ENCODE measurements at places on chromosomes 7 and 10.

GRCh38 chr7:159212226-159212625, 67.6 kb upstream of the VIPR2 start:
- DNase-seq: no peak

- no peak for DNase-seq
Measured at GRCh38 chr10:97584060-97584797, at the start of gene HOGA1. HOGA1 (plus strand) TSS chr10:97584389; CDS start chr10:97584704, 315 bp downstream.

DNA sequence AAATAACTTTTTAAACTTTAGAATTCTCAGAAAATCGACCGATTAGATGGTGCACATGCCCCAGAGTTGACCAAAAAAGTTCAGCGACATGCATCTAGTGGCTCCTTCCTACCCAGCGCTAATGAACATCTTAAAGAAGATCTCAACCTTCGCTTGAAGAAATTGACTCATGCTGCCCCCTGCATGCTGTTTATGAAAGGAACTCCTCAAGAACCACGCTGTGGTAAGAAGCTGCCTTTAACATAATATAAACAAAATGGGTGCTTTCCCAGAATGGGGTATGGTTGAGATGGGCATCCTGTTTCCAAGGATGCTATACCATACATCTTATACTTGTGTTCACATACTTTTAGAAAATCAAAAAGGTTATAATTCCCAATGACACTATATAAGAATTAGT, 24.6 kb downstream of the GLRX3 start:
- DNase-seq: no peak

DNA sequence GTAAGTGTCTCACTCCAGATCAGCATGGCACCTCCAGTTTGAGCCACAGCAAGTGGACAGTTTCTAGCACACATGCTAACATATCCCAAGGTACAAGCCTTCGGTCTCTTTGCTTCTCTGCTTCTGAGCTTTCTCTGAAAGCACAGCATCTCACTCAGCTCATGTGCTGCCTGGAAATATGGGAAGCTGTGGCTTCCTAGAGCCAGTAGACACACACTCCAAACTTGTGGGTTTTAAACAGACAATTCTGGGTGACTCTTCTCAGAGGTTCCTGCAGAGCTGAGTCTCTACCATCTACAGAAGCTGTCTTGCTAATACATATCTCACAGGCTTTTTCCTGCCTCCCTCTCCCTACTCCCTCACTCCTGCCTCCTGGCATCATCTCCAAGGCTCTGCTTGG, 23.9 kb upstream of the TMEM273 start:
- no peak for DNase-seq

GRCh38 chr7:77806425-77806824, 7.9 kb downstream of the PHTF2 start:
- no peak for DNase-seq

DNA sequence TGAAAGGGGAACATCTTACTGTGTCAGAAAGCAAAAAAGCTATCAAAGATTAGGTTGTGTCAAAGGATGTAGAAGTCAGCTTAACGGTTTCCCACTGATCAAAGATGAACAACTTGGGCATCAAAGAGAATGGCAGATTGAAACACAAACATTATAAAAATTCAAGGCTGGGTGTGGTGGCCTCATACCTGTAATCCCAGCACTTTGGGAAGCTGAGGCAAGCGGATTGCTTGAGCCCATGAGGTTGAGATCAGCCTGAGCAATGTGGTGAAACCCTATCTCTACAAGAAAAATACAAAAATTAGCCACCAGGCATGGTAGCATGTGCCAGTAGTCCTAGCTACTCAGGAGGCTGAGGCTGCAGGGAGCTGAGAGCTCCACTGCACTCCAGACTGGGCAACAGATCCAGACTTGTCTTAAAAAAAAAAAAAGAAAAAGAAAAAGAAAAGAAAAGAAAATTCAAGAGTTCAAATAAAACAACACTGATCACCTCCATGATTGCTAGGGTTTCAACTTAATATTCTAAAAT, 34.5 kb downstream of the RTKN2 start:
- no peak for DNase-seq

- DNase-seq: no peak
Measured at GRCh38 chr7:105149827-105150226, 135.8 kb downstream of the KMT2E start.

- DNase-seq: no peak
Measured at GRCh38 chr7:41328131-41328530, 374.8 kb downstream of the INHBA start.

DNA sequence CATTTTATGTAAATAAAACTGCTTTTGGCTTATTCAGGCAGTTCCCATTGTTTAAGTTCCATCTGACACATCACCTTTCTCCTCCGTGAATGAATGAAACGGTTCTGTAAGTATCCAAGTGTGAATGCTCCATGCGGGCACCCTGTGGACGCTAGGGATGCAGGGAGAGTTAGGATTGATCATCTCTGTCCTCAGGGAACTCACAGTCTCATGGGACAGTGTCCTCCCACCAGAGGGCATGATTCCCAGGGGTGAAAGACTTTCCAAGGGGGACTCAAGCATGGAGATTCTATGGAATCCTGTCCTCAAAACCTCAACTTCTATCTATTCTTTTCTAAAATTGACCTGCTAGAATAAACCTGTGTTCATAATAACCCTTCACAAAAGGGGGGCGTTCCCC, 98.8 kb downstream of the HECW1 start:
- DNase-seq: no peak

- DNase-seq: no peak
Measured at GRCh38 chr10:92413519-92413918, 122.6 kb downstream of the MARCHF5 start.

DNA sequence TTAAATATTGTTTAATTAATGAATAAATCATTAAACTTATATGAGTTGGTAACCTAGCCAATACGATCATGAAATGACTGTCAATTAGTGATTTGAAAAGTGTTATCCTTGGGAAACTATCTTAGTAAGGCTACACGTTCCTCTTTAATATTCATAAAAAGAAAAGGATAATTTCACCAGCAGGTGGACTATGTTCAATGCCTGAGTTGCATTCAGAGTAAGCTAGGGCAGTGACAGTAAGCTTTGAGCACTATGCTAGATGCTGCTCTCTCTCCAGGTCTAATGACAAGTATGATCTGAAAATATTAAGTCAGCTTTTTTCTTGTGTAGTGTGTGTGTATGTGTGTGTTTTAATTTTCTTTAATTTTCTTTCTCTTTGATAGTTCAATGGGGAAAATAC, 486.3 kb upstream of the PCDH15 start:
- DNase-seq: no peak

DNA sequence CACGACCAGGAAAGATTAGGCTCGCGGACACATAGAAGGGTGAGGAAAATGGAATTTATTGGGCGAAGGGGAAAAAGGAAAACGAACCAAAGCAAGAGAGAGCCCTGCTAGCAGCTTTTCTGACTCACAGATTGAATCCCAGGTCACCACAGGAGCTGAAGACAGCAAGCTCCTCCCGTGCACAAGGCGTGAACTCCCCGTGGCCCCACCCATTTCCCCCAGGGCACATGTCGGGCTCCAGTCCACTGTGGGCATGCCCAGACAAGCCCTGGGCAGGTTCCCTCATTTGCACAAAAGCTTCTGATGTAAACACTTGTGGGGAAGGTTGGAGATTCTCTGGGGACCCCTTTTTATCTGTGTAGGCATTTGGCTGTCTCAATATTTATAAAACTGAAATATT, 582.4 kb downstream of the SUGCT start:
- peak; percentile 41 for DNase-seq

DNA sequence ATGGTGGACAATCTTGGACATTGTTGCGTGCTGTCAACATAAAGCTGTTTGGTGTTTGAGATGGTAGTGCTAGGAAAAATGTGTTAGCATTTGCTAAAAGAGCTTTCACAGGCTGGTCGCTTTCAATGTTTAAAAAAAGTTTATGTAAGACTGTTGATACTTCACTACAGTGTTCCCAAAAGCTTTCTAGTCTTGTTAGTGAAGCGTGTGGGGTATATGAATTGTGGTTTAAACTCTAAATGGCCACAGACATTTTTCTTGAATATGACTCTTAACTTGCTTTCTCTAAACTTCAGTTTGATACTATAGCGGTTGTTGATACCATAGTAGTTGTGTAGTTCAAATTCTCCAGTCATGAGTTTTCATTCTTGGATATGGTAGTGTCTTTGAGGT, 44.9 kb downstream of the MCU start:
- DNase-seq: no peak

- no peak for DNase-seq
Measured at GRCh38 chr10:97380516-97380915, 20.6 kb downstream of the RRP12 start.

GRCh38 chr7:51236470-51237132, 80.0 kb downstream of the COBL start:
- DNase-seq: no peak

GRCh38 chr10:6400331-6400730, 179.7 kb downstream of the PRKCQ start:
- DNase-seq: no peak

DNA sequence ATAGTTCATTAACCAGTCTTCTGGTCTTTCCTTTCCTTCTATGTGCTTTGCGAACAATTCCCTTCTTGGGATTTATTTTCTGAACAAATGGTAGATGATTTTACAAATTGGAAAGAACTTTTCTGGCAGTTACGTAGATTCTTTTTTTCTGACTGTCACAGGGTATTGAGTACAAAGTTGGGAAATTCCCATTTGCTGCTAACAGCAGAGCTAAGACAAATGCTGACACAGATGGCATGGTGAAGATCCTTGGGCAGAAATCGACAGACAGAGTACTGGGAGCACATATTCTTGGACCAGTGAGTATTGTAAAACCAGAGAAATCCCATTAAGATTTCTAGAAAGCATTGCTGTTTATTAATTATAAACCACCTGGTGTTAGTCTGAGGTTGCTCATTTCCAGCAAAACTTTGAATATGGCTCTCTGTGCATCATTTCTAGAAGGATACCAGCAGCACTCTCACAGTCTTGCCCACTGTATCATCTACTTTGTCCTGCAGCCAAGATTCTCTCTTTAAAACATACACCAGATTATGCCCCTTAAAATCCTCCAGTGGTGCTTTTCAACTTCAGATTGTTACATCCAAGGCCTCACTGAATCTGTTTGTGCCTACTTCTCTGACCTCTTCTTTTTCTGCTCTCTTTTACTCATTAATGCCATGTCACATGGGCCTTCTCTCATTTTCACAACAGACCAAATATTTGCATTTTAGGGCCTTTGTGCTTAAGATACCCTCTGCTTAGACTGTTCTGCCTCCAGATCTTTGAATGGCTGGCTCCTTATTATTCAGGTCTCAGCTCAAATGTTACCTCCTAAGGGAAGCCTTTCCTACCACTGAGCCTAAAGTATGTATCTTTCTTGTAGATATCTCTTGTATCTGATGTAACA, 27.0 kb downstream of the DLD start:
- DNase-seq: no peak

GRCh38 chr10:117539361-117539773, 3.2 kb upstream of the EMX2 start:
- DNase-seq: no peak

DNA sequence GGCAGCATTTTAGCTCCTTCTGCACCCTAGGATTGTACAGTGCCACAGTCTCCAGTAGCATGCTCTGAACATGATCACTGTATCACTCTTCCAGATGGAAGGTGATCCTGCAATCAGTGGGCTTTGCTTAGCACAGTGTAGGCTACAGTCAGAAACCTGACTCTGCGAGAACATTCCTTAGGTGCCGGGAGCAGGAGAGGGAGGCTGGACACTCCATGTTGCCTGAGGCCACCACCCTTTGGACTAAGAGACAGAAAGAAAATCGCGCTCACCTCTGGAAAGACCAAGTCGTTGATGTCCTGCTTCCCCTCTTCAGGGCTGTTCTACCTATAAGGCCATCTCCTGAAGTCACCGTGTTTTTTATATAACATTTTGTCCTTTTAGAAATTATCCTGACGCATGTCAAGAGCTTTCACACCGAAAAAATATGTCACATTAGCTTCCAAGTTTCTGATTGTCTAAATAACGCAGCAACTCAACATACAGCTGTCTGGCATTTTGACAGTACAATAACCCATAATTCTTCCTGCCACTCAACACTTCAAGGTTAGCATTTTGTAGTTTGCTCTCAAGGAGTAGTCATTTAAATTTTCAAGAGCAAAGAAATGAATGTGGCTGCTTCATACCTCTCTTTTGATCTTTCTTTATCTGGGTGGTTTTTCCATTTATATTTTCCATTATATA, 563.1 kb downstream of the LRMDA start:
- DNase-seq: no peak

Data from NCI-H2081 (cell line).